ENCODE measurements at places on chromosomes 4 and X.

- no peak for DNase-seq
Observed at GRCh38 chr4:10061650-10062415, 40.5 kb upstream of the SLC2A9 start.

GRCh38 chr4:140707325-140707724, 48.9 kb downstream of the TBC1D9 start:
- DNase-seq, result no peak

DNA sequence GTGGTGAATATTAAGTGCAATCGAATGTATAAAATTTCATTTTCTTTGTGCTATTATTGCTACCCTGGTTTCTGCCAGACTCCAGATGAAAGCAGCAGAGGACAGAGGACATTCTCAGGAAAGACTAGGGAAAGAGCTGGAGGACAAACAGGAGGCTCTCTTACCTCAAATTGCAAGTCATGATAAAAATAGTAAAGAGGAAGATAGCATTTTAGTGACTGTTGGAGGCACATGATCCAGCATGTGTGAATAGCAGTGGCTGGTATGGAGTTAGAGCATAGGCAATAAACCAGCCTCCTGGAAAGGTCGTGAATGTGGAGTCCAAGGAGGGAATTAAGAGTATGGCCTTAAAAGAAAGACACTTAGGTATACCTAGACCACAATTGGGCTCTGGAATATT, 1040.0 kb downstream of the STPG2 start:
- DNase-seq, result no peak

- no peak for DNase-seq
Observed at GRCh38 chr4:837772-838171, 11.8 kb upstream of the CPLX1 start.

DNA sequence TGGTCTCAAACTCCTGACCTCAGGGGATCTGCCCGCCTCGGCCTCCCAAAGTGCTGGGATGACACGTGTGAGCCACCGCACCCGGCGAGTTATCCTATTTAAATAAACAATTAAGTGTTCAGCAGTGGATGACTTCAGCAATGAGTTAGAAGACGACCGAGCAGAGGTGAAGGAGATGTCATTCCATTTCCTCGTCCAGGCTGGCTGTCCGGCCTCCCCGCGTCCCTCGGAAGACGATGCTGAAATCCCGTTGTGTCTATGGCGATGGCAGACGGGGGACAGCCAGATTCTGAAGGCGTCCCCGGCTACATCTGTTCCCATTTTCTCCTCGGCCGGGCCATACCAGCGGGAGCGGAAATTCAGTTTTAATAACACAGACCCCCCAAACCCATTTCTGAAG, 209.8 kb downstream of the CRLF2 start:
- DNase-seq, result no peak

GRCh38 chrX:96715481-96715880, 30.8 kb downstream of the DIAPH2 start:
- DNase-seq, result no peak

- no peak for DNase-seq
Observed at GRCh38 chr4:113221990-113222389, 172.5 kb downstream of the ANK2 start.

DNA sequence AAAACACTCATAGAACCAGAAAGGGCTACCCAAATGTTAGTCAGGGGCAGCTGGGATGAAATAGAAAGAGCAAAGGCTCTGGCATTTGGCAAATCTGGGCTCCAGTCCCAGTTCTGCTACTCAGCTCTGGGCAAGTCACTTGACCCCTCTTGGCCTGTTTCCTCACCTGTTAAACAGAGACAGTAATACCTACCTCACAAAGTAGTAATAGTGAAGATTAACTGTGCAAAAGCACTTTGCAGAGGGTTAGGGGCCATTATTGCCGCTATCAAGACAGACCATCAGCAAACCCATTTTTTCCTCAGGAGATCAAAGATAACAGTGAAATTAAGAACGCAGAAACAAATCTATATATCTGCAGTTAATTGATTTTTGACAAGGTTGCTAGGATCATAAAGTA, 20.6 kb downstream of the ZBTB33 start:
- no peak for DNase-seq

DNA sequence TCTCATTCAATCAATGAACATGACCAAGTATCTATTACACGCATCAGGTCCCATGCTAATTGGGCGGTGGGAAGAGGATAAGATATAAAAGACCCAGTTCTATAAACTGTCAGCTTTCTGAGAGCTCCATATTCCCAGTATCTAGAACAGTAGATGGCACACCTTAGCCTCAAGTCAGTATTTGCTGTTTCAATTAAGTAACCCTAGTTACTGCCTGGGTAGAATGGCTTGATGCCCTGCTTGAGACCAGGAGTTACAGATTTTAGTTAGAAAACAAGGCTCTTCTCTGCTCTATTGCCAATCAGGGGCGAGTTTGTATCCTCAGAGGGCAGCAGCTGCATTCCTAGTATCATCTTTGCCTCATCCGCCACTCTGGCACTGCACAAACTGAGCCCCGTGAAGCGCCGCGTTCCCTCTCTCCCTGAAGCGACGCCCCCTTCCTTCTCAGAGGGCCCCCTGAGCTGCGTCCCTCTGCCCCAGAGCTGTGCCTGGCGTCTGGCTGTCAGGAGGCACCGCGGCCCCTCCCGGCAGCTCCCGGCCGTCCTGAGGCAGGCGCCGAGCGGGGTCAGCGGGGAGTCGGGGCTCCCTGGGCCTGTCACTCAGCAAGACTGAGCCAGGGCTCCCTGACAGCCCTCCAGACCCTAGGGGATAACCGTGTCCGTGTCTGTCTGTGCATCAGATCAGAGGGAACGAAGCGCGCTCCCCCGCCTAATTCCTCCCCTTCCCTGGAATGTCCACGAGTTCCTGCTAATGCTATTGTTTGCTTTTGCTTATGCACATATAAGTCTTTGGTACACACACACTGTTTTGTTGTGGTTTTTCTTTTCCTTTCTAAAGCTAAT, 212.4 kb upstream of the TTC29 start:
- no peak for DNase-seq

DNA sequence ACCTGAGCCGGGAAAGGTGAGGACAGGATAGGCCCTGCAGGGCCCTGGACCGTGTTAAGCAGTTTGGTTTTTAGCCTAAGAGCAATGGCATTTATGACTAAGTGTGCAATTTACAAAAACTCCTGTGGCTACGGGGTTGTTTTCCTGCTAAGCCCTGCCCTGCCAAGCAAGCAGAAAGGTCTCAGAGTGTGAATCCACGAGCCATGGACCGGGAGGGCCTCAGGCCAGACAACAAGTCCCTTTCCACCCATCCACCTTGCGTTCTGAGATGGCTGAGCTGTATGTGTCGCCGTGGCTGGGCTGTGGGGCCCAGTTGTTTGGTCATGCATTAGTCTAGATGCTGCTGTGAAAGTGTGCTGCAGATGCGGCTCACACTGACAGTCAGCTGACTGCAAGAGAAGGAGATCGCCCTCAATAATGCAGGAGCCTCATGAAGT, 33.9 kb upstream of the AFAP1 start:
- no peak for DNase-seq

DNA sequence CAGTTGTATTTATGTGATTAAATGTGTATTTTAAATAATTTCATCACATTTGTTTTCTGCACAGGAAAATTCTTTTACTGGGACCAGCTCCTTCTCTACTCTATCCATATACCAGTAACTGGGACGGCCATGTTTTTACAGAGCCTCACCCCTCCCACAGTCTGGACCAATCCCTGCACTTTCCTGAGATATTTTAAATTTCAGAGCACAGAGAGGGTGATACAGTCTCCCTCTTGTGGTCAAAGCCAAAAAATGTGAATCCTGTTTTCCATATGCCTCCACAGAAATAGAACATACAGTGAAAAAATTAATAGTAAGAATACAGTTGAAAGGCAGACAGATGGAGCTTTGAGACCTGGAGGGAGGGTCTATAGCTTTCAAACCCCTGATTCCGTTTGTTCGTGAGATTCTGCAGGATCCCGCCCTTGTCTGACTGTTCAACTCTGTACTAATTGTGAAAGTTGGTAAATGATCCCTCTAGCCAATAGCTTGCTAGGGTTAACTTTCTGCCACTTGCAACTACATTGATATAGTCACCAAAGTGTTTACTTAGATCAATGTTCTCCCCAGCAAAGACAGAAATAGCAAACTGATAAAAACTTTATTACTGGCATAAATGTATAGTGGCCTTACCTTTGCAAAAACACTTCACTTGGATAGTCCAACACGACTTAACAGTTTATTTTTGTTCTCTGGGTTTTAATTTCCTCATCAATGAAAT, 172.2 kb downstream of the PPARGC1A start:
- DNase-seq, result no peak

DNA sequence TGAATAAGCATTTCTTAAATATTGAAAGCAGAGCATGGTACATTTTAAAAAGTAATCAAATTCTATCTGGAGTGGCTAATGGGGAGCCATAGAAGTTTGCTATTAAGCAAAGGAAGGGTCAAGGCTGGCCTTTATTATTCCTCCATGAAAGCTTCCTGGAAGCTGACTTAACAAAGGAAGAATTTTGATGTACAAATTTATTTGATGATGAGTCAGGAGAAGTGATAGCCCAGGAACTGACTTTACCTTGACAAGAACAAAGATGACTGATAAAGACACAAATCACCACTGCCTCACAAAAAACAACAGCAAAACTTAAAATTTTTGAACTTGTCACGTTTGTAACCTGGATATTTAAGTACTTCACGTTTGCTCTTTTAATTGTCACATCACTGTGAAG, 872.1 kb downstream of the PCDH7 start:
- DNase-seq, result no peak

GRCh38 chrX:124475358-124475757, 129.0 kb downstream of the SH2D1A start:
- no peak for DNase-seq

DNA sequence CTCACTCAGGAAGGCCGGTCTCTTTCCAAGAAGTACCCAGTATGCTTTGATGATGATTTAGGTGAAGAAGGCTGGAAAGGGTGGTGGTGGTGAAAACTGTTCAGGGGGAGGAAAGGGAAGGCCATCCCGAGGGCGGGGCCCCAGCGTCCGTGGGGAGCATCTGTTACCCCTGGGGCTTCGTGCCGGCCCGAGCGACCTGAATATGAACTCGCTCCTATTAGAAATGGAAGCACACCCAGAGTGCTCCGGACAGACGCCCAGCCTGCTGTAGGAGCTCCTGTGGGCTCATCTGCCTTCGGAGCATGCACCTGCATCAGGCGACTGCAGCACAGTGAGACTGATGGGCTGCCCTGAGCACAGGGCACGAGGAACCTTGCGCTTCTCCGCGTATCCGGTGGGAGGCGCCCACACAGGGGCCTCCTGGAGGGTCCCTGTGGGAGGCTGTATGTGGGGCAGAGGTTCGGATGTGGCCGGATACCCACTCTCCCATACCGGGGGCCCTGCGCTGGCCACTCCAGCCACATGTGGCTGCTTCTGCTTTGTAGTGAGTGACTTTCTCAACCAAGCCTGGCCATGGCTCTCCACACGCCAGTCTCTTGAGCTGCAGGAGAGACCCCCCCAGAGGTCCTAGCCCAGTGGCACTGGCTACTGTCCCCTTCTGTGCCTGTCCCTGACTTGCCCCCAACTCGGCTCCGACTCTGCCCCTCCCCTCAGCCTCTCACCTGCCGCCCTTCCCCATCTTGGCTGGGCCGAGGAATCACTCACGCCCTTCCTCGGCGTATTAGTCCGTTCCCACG, 36.7 kb downstream of the FGFRL1 start:
- DNase-seq, result no peak

GRCh38 chrX:95156566-95156965, 1482.6 kb downstream of the FAM133A start:
- no peak for DNase-seq

GRCh38 chr4:123844374-123844773, 447.8 kb downstream of the SPRY1 start:
- DNase-seq, result no peak

DNA sequence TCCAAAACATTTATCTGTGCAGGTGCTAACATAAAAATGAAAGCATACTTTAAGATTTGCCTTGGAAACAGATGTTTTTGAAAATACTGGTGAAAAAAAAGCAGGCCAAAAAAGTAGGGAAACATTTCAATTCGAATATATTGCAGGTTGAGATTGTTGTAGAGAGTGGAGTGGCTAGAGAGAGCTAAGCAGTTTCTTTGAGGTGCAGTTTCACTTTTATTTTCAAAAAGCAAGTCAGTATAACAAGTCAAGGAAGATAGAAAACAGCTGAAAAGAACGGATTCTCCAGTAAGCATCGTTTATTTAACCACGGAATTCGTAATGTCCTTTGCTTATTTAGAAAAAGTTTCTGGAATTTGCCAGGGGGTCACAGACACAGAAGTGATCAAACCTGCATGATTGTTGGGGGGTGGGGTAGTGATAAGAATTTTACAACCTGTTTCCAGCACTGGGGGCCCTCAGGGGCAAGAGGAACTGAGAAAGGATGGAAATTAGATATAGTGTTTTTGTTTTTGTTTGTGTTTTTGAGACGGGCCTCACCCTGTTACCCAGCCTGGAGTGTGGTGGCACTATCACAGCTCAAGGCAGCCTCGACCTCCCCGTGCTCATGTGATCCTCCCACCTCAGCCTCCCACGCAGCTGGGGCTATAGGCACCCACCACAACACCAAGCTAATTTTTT, 175.0 kb downstream of the TENM3 start:
- DNase-seq, result no peak

DNA sequence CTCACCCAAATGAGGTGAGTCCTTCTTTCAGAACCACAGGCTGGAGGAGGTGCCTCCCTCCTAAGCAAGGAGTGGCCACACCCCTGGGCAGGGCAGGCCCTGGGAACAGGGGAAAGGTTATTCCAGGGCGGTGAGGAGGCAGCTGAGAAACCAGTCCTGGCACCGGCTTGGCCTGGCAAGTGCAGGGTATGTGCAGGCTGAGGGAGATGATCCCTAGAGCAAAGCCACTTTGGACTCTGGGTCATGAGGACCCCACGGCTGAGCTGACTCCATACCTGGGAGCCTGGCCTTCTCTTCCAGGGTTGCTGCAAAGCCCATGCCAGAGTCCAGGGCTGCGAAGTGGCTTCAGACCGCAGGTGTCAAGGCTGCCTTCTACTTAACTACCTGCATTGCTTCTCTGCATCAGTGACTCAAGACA, 49.5 kb upstream of the HELT start:
- DNase-seq, result no peak

GRCh38 chrX:71182871-71183270, 38.2 kb downstream of the NLGN3 start:
- no peak for DNase-seq

DNA sequence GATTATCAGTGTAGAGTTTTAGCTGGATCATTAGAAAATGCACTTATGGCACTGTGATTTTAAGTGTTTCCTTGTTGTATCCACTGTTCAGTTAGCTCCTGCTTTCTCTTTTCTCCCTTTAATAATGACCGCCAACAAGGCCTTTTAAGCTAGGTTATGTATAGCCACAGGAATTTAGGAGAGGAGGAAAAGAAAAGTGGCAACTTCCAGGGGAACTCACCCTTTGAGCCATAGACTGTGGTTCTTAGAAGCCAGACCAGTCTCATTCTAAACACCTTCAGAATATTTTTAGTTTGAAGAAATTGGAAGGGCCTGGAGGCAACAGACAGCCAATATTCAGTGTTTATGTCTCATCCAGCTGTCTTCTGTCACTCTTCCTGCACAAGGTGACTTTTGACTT, 6.1 kb downstream of the FGF2 start:
- no peak for DNase-seq

DNA sequence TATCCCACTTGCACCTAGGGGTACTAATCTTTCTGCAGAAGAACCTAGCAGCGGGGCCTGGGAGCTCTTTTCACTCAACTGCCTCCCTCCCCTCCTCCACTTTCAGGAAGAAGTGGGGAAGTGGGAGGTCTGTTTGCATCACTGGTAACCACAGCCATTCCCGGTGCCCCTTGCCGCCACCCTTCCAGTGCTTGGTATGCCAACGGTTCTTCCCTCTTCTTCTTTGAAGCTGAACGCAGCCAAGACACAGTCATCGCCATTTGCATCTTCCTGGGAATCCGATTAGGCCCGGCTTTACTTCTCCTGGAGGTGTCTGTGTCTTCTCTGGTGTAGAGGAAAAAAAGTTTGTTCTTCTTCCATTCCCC, 47.2 kb upstream of the RBPJ start:
- DNase-seq, result no peak
